Fibroblast of skin of right quadriceps (primary cell): ENCODE measurements at places on chromosomes 16 and 17.

- DNase-seq = no peak
Measured at GRCh38 chr17:46822388-46822921, 4.0 kb upstream of the WNT3 start.

DNA sequence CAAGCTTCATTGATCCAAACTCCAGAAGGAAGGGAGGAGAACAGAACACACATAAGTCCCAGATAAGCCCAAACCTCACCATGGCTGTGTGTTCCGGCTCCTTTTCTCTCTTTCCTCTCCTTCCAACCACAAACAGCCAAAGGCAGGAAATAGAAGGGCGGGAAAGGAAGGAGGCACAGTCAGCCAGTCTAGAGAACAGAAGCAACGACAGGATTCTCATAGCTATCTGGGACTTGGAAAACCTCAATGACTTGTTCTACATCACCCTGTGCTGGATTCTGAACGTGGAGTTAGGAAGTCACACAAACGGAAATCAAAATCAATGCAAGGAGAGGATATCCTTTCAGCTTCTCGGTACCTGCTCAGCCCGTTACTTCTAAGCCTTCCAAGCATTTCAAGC, 9.0 kb downstream of the CRK start:
- DNase-seq = peak; percentile 26

GRCh38 chr16:12252616-12253015, 276.1 kb downstream of the SNX29 start:
- DNase-seq = no peak

- peak; percentile 11 for DNase-seq
Measured at GRCh38 chr17:385178-385835, 32.7 kb upstream of the RPH3AL start.

DNA sequence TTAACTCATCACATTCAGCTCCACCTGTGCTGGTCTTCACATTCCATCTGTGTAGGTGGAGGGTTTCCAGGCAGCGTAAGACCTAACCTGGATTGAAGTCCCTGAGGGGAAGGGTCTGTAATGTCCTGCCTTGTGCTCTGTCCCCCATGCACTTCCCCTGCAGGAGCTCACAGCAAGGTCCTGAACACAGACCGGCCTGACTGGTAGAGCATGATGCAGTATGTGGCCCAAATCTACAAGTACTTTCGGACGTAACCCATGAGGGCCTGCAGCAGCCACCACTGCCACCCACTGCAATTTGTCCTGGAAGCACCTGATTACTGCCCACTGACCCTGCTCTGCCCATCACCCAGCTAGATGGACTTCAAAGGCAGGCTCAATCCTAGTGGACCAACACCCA, 36.6 kb upstream of the ADORA2B start:
- DNase-seq = no peak

DNA sequence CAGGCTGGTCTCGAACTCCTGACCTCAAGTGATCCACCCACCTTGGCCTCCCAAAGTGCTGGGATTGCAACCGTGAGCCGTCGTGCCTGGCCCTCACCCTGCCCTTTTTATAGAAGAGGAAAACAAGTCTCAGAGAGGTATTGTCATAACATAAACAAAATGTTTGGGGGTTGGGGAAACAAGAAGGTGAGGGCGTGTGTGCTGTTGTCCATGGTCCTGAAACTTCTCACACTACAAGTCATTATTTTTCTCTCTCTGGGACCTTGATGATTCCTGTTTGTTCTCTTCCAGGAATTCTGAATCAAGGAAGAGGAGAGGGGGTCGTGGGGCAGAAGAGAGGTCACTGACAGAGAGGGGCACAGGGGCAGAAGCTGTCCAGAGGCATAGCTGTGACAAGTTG, 160.2 kb upstream of the LHX1 start:
- DNase-seq = no peak

GRCh38 chr16:21701271-21701670, 37.5 kb downstream of the OTOA start:
- DNase-seq = no peak

- peak; percentile 25 for DNase-seq
Measured at GRCh38 chr17:62724398-62725146, 83.5 kb downstream of the MARCHF10 start.

GRCh38 chr17:2138761-2139160, 83.9 kb downstream of the HIC1 start:
- peak; percentile 63 for DNase-seq

- DNase-seq = peak; percentile 69
Measured at GRCh38 chr16:66204756-66205155, 161.7 kb upstream of the CDH5 start.

DNA sequence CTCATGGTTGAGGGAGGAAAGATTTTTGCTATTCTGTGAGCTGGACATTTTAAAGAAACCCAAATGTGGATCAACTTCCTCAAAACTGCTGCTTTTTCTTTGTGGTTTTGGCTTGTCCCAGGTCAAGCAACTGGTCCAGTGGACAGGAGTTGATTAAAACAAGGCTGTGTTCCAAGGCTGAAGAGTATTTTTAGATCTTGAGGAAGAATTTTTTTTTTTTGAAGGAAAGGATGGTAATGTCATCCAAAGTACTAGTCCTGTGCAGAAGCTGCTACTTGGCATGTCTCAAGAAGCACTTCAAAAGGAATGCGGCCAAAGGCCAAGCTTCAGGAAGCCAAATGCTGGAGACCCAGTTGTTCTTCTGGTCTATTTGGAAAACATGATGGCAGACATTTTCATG, 8.0 kb upstream of the MYH2 start:
- peak; percentile 9 for DNase-seq

DNA sequence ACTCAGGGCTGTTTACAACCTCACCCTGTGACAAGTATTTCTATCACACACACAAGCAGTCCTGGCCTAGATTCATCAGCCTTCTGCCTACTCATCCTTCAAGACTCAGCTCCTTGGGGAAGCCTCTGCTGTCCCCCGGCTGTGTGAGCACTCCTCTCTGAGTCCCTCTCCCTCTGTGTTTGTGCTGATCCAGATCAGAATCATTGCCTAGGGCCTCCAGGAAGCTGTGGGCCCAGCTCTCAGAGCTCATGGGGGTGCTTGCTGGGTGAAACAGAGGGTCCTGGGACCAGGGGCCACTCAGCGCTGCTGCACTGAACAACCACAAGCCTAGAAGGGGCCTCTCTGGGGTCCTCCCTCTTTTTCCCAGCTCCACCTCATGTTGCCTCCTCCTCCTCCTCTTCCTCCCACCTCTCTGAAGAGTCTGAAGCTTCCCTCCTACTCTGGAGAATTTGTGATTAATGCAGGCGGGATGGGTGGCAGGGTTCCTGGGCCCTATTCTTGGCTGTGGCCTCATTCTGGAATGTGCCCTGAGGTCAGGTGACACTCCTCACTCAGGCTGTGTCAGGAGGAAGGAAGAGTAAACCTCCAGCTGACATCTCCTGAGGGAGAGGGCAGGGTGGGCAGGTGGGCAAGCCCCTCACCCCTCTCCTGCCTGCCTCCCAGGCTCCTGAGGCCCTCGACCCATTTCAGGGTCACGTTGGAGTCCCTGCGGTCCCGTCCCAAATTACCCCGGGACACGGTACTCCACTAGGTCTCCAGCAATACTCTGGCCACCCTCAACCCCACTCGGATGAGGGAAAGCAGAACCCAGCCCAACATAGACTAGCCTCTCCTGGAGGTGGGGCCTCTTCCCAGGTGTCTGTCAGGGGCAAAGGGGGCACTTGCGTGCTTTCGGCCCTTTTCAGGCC, 10.1 kb downstream of the WFIKKN2 start:
- peak; percentile 44 for DNase-seq

DNA sequence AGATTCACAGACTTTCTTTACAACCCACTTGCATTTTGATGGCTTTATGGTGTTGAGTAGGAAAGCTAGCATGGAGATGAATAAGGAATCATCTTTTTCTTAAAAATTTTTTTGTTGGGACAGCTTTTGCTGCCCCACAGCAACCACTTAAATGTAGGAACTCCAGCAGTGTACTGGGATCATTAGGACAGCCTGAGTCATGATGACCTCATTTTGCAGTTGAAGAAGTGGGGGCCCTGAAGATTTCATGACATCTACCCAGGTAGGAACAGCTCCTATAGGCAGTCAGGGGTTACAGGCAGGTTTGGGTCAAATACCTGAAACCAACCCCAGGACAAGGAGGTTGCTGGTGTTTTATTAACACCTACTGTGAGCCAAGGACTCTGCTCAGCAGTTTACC, 2.1 kb downstream of the METTL22 start:
- DNase-seq = peak; percentile 11

DNA sequence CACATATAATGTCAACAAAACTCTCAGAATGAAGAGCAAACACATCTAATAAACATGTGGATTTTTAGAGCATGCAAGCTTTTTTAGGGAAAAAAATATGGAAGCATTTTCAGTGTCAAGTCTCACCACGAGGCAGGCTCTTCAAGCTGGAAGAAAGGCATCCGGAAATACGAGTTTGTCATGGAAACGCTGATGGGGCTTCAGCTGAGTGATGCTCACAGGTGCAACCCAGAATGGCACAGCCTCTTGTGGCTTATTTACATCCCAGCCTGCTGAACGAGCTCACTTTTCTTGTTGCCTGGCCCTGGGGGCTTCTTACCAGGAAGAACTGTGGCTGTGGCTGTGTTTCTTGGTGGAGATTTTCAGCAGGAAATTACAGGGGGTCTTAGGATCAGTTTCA, 24.1 kb upstream of the DYNLL2 start:
- DNase-seq = no peak

DNA sequence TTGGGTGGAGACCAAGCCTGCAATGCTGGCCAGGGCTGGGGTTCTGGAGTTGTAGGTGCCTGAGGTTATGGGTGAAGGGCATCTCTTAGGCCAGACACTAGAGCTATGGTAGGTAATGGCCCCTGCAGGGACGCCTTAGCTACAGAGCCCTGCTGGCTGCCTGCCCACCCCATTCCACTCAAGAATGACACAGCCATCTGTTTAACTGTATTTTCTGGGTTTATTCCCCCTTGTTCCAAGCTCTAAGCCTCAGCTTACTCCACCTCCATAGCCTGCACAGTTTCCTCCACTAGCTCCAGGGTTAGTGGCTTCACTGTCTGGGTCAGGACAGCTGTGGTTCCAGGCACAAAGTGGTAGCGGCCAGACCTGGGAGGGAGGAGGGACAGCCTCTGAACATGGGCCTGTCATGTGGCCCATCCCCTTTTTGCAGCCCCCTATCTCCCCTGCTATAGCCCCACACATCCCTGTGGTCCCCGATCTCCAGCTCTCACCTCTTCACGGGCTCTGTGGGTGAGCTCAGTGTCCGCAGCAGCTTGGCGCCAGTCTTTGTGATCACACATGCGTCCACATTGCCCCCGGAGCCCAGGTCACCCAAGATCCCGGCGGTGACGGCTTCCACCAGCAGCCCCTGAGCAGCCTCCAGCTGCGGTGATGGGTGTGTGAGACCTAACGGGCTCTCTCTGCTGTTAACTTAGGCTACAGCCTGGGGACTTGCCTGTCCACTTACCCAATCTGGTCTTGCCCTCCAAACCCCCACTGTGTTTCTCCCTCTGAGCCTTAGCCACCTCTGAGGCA, 2.1 kb downstream of the PSMB10 start:
- DNase-seq = no peak

GRCh38 chr17:40777971-40778370, 4.4 kb downstream of the KRT27 start:
- no peak for DNase-seq

DNA sequence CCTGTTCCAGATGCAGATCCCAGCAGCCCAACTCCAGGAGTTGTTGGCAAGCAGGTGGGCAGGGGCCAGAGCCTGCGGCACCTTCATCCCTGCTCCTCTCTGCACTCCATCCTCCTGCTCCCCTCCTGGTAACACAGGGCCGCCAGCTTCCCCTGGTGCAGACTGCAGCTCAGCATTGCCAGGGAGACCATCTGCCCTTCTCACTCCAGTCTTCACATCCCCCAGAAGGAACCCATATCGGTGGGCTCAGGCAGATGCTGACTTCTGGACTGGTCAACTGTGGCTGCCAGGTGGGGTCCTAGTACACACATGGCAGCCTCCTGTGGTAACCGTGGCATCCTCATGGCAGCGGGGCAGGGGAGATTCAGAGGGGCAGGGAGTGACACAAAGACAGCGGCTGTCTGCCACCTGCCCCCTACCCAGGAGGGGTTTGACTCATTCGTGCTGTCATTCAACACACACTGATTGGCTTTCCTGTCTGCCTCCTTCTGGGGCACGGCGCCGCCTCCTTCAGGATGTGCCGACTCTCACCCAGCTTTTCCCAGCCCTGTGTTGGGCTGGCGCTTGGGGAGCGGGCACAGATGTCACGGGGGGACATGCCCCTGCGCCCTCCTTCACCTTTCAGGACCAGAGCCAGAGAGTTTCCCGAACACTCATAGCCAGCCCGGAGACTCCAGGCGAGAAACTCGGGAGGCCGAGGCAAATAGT, 120.9 kb downstream of the CMIP start:
- DNase-seq = no peak

GRCh38 chr17:4557626-4558346, 2.6 kb downstream of the GGT6 start:
- DNase-seq = no peak

DNA sequence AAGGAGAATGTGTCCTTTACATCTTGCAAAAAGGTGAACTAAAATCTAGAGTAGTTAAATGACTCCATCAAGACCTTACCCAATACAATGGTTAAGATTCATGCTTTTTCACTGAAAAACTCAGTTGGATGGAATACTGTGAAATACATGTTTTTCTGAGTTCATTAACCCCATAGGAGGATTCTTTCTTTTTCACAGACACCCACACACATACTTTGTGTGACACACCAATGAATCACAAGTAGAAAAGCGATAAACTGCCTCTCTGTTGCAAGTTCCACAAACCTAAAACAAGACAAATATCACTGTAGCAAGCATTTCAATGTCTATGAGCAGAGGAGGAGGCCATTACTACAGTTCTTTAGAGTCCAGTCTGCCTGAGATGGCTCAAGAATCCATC, 258.8 kb upstream of the CDH5 start:
- peak; percentile 93 for DNase-seq

- DNase-seq = no peak
Measured at GRCh38 chr17:29074488-29074887, 31.5 kb downstream of the PIPOX start.
